ENCODE measurements at places on chromosomes 4 and X. TPM values are rescaled to one million over a fixed set of nuclear protein-coding genes. Genes with fewer than 3 reads are reported as not detected.

The RBMXL3 gene
- not detected for total RNA-seq

The CTAG2 gene
- not detected for total RNA-seq

The SLC7A11 gene
- 1.5 TPM for total RNA-seq

The XAGE3 gene
- total RNA-seq: not detected

The CITED1 gene
- 5.0 TPM for total RNA-seq

DNA sequence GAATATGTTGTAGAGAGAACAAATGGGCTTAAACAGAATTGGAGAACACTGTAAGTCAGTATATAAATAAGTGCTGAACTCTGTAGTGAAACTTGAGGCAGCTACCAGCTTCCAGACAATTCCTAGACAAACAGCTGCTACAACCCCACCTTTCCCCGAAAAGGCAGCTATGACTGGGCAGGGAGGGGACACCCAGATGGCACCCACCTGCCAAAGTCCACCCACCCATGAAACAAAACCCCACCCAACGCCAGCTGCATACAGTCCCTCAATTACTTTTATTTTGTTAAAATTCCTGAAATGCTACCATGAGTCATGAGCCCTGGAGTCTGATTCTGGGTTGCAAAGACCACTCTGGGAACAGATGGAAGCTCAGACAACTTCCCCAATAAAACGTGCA lies 24.4 kb downstream of the RELL1 start:
- no peak for DNase-seq

DNA sequence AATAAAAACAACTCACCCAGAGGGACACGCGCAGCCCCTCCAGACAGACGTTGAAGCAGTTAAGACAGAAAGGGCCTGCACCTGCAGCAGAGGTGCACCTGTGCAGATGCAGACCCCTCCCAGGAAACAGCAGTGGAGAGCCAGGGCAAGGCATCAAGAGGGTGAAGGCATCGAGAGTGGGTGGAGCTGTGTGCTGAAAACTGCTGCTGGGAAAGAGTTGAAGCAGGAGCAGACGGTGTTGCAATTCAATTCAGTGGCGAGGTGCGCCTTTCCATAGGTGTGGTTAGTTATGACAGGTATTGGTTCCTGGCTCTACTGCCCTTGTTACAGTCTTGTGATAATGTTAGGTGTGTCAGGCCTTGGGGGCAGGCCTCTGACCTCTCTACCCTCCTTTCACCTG lies 16.7 kb downstream of the LETM1 start:
- DNase-seq: no peak

GRCh38 chr4:2303121-2303685 lies 41.3 kb upstream of the MXD4 start:
- DNase-seq: no peak

GRCh38 chr4:74501579-74501978 lies 56.6 kb downstream of the AREG start:
- no peak for DNase-seq

- no peak for DNase-seq
These were observed 403.0 kb upstream of the HS3ST1 start for GRCh38 chr4:11831739-11832138.

GRCh38 chr4:38606587-38606905 lies 57.5 kb upstream of the KLF3 start:
- no peak for DNase-seq

GRCh38 chrX:74370487-74370886 lies 50.8 kb upstream of the SLC16A2 start:
- DNase-seq: no peak
